Stimulated activated CD4-positive, alpha-beta T cell treated with anti-CD3 and anti-CD28 coated beads, Interleukin-12 subunit alpha, Interleukin-12 subunit beta, amount 100 ng/mL, for 24 hours (primary cell): ENCODE measurements at places on chromosomes 5 and 9.

GRCh38 chr5:176789873-176790615 is 20.3 kb upstream of the UNC5A start:
- no peak for DNase-seq

DNA sequence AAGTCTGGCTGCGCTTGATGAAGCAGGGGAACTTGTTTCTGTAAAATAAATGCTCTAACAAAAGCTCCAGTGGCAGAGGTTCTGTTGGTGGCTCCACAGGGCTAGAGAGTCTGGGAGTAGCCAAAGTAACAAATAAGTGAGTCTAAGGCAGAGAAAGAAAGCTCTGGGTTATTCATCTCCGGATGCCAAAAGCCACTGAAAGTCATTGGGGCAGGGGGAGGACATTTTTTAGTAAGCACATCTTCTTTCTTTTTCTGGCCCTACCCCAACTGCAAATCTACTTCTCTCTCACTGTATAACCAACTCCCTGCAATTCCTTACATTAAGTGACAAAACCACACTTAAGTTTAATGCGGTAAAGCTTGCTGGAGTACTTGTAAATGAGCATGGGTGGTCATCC is 141.6 kb downstream of the INSYN2B start:
- DNase-seq: no peak

DNA sequence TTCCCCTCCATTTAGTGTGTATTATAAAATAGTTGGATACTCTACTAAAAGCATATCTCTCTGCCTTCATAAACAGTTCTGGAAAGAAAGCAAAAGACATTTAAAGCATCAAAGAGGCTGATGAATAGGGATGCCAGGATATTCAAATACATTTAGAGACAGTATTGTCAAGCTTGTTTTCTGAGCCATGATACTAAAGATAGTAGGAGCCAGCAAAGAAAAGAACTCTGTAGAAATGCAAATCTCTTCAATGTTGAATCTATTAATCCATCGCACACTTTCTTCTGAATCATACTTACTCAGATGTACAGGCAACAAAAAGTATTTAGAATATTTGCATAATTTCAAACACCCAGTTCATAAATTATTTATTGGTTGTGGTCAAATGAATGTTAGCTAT is 207.1 kb upstream of the MEF2C start:
- no peak for DNase-seq

DNA sequence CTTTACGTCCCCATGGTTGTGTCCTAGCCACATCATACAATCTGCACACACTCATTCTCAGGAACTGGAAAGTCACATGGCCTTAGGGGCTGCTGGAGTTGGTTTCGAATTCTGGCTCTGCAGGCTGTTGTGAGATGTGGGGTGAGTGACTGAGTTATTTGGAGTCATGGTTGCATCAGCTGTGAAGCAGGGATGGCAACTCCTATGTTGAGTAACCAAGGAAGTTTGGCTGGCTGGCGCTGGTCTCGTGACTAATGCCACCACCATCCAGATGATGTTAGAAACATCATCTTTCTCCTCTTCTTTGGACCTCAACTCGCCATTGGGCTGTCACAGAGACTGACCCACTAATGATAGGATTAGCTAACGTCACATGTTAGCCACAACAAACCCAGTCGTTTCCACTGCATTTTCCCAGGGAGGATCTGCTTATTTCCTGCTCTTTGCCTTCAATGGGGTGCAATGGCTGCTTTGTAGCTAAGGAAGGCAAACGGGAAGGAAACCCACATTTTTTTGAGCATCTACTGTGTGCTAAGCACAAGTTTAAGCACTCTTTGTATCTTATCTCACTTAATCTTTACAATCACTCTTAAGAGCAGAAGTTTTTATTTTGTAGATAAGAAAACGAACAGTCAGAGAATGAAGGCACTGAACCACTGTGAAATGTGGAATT is 78.1 kb upstream of the UBTD2 start:
- no peak for DNase-seq

DNA sequence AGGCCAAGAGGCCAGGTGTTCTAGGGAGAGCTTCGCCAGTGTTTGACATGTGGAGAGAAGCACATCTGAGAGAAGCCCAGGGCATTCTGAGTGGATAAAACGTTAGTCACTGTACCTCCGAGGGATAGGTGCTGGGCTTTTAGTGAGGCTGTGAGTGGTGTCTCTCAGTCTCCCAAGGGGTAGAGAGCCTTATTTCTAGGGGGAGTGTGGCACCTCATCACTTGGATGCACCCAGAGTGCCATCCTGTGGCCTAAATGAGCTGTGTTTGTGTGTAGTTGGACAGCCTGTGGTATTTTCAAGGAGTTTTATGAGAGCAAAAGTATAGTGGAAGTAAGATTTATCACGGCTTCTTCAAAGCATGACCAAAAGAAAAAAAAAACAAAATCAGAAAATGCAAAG is 1046.9 kb upstream of the WWC1 start:
- no peak for DNase-seq

- DNase-seq: no peak
These were observed 3.9 kb upstream of the BARX1 start for GRCh38 chr9:93958819-93959682.

GRCh38 chr5:101260857-101261256 is 357.8 kb upstream of the ST8SIA4 start:
- no peak for DNase-seq

DNA sequence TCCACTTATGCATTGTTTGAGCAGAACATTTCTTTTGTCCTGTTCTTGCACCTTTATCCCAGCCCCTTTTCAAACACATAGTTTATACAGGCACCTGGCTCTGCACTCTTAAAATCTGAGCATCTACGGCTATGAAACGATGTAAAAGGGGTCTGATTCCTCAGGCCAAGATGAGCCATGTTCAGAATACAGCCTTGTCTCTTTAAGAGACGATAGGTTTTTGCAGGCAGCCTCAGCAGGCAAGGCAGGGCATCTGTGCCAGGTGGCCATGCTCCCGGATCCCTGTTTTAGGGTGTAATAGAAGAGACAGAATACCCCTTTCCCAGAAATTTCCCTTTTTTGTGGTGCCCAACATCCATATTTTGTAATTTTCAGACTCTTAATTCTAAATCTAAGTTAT is 89.1 kb upstream of the NFIB start:
- no peak for DNase-seq

DNA sequence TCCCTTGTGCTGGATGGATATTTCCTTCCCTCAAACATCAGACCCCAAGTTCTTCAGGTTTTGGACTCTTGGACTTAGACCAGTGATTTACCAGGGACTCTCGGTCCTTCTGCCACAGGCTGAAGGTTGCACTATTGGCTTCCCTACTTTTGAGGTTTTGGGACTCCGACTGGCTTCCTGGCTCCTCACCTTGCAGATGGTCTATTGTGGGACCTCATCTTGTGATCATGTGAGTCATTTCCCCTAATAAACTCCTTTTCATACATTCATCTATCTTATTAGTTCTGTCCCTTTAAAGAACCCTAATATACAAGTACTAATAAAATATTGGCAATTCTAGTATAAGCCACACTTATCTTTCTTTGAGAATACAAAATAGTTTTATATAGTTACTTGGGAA is 1078.9 kb downstream of the CDH12 start:
- DNase-seq: no peak

GRCh38 chr9:81559709-81560108 is 129.6 kb downstream of the TLE1 start:
- DNase-seq: no peak

DNA sequence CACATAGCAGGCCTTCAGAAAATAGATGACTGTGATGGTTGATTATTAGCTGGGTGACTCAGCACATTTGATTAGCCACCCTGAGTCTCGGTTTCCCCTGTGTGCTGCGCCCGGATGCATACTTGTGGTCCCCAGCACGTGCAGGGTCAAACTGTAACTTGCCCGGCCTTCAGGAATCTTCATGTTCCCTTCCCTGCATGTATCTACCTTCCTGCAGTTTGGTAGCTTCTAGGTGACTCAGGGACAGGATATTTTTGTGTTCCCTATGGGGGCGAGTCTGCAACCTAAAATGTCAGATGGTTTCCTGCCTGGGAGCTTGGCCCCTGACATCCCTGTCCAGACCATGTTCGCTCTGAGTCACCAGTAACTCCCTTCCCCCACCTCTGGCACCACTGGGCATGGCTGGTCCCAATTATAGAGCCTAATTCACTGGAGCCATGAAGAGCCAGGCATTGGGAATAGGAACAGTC is 13.2 kb downstream of the PTGS1 start:
- no peak for DNase-seq

DNA sequence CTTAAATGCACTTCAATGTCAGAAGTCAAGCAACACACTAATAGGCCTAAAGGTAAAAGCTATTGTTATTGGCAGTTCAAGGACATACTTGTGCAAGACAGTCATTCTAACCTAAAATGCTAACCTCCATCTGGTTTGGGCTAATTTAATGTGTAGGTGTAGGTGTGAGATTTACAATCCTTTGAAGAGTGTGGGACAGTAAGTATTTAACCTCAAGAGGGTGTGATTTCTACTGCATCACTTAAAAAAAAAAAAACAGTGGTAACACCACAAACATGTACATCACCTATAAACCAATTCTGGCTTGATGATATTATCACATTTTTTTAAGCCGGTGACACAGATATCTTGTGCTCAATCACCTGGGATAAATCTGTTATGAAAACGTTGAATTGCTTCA is 127.5 kb upstream of the MEF2C start:
- no peak for DNase-seq

DNA sequence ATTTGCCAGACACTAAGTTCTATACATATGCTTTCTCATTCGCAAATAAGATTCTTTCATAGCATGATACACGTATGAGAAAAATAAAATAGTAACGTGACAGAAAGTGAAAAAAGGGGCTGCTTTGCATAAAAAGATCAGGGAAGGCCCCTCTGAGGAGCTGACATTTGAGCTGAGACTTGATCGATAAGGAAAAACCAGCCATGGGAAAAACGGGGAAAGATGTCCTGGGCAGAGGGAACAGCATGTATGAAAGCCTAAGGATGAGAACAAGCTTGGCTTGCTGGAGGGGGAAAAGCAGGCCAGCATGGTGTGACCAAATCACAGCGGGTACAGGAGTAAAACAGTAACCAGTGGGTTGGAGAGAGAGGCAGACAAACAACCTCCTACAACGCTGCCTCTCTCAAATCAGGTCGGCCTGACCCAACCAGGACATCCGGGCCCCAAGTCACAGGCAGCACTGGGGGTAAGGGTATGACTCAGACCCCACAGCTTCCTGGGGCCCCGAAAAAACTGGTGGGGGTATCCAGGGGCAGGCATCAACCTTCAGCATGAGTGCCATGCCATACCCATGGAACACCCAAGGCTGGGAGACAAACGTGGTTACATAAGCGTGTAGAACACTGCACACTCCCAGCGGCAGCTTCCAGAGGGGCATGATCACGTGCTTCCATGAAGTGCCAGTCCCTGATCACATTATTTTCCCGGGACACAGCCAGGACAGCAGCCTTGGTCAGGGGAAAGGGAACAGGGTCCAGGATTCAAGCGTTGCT is 2.2 kb downstream of the TNIP1 start:
- peak; percentile 54 for DNase-seq

DNA sequence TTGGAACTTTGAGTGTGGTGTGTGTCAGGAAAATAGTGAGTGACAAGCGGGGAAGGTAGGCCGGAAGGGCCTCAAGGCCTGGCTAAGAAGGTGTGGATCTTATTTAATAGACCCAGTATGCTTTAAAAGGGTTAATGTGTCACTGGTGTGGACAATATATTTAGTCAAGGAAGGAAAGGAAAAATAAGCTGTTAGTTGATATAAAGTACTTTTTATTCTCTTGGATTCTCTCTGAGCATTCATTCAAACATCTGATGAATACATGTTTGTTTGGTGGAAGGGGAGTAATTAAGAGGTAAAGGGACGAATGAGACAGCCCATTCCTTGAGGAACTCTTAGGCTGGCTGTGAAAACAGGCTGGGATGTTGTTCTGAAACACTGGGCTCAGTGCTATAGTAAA is 98.9 kb downstream of the MELK start:
- DNase-seq: no peak

DNA sequence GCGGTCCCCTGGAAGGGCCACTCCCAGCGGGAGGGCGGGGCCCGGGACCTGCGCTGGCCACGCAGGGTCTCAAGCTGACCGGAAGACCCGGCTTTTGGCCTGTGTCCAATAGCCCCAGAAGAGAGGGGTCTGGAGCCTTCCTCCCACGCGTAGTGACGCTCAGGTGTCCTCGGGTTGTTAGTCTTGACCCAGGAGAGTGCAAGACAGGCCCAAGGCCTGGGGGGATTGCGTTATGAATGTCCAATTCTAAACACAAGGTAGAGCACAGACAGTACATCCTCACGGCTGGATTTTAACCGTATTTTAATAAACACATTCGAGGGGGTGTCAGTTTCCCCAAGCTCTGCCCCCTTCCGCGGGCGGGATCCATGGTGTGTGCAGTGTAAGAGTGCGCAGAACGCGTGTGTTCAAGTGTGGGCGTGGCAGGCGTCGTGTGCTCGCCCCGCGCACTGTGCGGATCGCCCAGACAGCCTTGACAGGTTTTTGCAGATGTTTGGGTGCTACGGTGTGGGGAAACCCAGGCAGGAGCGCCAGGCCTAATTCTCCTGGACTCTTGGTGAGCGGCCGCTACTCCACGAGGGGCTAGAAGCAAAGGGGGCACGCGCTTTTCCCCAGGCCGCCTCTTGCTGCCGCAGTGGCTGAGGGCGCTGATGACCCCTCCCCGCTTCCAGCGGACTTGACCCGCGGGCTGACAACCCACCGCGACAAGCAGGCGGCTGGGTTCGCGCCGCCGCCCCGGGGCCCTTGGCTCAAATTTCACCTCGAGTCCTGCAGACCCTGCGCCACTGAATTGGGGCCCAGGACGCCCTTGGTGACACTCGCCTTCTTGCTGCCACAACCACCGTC is 6.1 kb upstream of the DMRT3 start:
- DNase-seq: no peak

- DNase-seq: no peak
These were observed 53.0 kb upstream of the TRPC7 start for GRCh38 chr5:136418301-136418700.

DNA sequence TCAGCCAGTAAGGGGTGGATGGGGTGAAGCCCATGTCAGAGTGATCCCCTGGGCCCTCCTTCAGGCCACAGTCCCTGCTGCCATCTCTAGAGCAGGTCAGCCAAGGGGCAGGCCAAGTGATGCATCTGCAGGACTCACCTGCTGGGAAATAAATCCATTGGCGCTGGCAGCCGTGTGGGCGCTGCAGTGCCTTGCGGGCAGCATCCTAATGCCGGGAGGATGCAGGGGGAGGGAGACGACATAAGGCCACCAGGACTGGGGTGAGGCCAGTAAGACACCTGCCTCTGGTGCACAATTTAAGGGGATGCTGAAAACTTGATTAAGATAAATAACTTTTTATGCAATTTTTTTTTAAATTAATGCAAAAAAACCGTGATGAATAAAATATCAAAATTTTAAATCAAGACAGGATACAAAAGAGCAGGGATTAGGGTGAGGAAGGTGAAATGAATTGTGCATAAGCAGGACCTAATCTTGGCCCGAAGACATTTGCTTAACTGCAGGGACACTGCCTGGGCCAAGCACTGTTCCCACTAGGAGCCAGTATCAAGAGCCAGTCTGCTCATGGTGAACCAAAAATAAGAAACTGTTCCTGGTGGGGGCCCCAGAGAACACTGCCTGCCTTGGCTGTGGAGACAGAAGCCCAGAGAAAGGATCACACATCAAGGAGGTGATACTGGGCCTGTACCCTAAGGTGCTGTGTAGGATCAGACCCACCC is 67.5 kb upstream of the CPLX2 start:
- DNase-seq: no peak
